M059J (cell line): ENCODE measurements at places on chromosomes 4 and X. TPM values are rescaled to one million over a fixed set of nuclear protein-coding genes. Genes with fewer than 3 reads are reported as not detected.

- DNase-seq: peak; percentile 68
Observed at GRCh38 chr4:139651282-139652194, 14.1 kb upstream of the MGST2 start.

EREG gene
- 1.6 and 2.0 TPM in 2 replicates for total RNA-seq

RENBP gene
- total RNA-seq: not detected in 2 replicates

- no peak for DNase-seq
Observed at GRCh38 chr4:16524911-16525554, 298.8 kb upstream of the TAPT1 start.

ABLIM2 gene
- total RNA-seq: not detected in 2 replicates

DNA sequence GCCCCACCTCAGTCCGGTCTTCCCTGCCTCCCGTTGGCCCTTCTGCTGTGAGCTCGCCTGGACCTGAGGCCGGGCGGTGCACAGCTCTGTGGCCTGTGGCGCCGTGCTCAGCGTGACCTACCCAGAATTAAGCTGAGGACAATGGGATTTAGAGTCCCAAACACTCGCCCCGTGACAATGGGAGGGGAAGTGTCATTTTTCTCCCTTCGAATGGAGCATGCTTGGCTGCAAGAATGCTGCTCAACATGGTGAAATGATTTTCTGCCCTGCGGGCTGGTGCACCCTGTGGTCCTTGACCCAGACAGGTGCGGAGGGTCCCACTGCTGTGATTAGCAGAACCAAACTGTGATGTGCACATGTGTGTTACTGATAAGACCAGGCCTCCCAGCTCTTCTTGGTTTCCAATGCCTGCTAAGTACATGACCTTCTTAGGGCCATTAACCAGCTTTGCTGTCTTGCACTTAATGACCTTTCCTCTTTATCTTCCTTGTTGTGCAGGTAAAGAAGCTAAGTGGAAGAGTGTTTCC, 772 bp downstream of the EOLA1 start:
- DNase-seq: no peak

DNA sequence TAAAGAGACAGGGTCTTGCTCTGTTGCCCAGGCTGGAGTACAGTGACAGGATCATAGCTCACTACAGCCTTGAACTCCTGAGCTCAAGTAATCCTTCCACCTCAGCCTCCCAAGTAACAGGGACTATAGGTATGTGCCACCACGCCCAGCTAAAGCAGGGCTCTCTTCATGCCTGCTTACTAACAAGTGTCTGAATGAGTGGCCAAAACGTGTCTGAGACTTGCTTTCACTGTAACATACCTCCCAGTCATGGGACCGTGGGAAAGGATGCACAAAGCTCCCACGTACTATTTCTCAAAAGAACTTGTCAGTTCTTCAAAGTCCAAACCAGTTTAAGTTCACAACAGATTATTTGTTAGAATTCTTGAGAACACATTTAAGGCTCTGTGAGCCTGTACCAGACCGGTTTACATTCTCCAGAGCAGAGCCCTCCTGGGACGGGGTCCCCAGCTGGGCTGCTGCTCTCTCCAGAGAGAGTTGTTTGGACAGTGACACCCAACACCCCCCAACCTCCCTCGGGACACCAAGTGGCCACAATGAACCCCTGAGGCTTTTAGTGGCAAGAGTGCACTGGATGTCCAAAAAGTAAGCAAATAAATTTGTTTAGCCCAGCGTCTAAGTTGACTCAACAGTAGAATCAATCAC, 24.1 kb downstream of the SH3KBP1 start:
- no peak for DNase-seq

DNA sequence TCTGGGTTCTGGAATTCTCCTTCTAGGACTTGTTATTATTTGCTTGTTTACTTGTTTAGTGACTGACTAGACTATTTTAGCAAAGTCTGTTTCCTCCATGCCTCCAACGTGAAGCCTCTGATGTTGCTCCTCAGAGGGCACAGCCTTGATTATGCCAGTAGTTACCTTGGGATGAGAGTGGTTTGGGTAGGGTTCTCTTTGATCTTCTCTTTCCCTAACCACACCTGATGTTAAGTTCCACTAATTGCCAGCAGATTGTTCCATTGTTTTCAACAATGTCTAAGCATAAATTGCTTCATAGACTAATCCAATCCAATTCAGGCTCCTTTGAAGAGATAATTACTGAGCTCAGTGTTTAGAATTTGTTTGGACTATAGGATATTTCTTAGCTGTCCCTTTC, 352.7 kb upstream of the DIPK2B start:
- no peak for DNase-seq

- peak; percentile 21 for DNase-seq
Observed at GRCh38 chrX:78333521-78333920, 6.1 kb upstream of the CYSLTR1 start.

- DNase-seq: no peak
Observed at GRCh38 chr4:112113864-112114263, 31.4 kb upstream of the FAM241A start.

- no peak for DNase-seq
Observed at GRCh38 chrX:118980761-118981160, 6.3 kb downstream of the LONRF3 start.

UVSSA gene
- 1.5 and 3.9 TPM in 2 replicates for total RNA-seq

BMP3 gene
- not detected in 2 replicates for total RNA-seq
